ENCODE measurements at places on chromosomes 4 and X.

GRCh38 chr4:169068423-169068822, 58.4 kb upstream of the CBR4 start:
- DNase-seq = no peak

DNA sequence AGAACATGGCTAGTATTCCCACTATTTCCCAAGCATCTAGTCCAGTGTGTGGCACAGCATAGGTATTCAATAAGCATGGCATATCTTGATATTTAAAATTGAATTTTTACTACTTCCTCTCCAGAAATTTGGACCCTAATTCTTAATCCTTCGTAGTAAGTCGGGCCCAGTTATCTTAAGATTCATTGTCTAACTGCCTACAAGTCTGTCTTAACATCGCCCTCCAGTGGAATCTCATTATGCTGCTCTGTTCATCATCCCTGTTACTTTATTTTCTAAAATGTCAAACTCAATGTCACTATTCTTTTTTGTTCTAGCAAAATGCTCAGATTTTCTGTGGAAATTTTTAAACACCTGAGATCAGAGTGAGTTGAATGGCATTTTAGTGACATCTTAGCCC, 606.2 kb downstream of the KLHL13 start:
- DNase-seq = no peak

GRCh38 chr4:110099638-110100037, 98.8 kb downstream of the ELOVL6 start:
- DNase-seq = no peak

- DNase-seq = no peak
These were observed 107.6 kb downstream of the ATXN3L start for GRCh38 chrX:13212191-13212651.

GRCh38 chrX:905848-906566, 275.4 kb downstream of the SHOX start:
- DNase-seq = no peak
